ENCODE measurements at places on chromosomes 6 and 20.

DNA sequence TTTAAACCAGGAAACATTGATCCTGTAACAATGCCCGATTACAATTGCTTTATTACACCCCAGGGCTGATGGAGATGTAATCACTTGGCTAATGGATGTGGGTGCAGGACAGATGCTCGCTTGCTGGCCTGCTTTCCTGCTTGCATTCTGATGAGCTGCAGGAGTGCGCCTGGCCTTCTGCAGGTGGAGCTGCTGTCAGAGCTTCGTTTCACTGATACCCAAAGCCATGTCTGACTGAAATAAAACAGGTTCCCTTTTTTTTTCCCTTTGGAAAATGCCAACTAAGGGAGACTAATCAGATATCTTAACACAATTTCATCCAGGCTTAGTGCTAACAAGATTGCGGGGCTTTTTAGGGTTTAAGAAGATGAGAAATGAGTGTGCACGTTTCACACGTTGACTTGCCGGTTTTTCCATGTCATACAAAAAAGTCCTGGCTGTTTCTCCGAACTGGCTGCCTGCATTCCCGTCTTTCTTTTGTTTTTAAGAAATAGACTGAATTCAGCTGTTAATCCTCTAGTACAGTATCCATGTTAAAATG is 60.7 kb downstream of the VAPB start:
- no peak for DNase-seq

- DNase-seq = peak; percentile 25
Measured at GRCh38 chr20:5353624-5354496, 37.1 kb upstream of the PROKR2 start.

GRCh38 chr6:35718911-35719381 is 17.9 kb upstream of the ARMC12 start:
- no peak for DNase-seq

DNA sequence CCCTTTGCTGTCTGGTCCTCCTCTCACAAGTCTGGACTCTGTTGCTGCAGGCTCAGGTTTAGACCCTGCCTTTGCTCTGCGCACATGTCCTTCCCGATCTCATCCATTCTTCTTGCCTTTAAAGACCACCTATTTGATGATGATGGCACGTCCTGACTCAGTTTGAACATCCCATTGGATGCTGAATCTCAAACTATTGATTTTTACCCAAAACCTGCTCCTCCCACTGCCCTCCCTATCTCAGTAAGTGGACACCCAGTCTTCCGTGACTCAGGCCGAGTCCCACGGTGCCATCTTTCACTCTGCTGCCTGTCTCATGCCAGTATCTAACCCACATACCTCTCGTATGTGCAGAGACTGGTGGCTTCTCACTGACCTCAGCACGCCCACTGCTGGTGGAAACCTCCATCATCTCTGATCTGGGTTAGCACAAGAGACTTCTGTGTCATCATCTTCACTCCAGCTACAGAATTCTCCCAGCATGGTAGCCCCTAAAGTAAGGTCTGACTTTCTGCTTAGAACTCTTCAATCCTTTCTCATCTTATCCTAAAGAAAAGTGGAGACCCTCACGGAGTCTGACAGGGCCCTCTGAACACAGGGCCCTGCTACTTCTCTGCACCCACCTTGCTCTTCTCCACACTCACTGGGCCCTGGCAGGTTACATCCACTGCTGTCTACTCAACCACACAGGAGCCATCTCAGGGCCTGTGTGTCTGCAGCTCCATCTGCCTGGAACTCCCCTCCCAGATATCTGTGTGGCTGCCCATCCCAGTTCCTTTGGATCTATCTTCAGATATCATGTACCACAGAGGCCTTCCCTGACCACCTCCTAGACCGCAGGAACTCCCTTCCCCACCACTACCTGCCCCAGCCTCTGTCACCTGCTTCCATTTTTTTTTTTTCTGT is 387.1 kb upstream of the AGPAT4 start:
- no peak for DNase-seq

GRCh38 chr20:58790454-58790853 is 60.2 kb downstream of the GNAS-AS1 start:
- no peak for DNase-seq

DNA sequence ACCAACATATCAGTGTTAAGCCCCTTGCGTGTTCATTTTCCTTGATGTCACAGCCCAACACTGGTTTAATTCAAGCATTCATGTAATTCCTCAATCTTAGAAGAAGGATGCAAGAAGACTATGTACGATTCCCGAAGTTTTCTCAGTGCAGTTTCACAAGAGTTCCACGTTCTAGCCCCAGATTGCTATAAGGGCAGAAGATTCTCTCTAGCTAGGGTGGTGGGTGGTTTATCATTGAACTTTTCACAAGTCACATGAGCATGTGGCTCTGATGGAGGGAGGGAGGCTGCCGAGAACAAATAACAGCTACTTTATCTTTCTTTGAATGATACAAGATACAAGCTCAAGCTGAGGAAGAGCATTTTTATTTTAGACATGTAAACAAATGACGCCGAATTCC is 71.9 kb upstream of the NHSL1 start:
- no peak for DNase-seq

GRCh38 chr6:53162606-53163005 is 14.0 kb upstream of the GCM1 start:
- no peak for DNase-seq

GRCh38 chr20:50563133-50563944 is 53.2 kb downstream of the PTPN1 start:
- no peak for DNase-seq

DNA sequence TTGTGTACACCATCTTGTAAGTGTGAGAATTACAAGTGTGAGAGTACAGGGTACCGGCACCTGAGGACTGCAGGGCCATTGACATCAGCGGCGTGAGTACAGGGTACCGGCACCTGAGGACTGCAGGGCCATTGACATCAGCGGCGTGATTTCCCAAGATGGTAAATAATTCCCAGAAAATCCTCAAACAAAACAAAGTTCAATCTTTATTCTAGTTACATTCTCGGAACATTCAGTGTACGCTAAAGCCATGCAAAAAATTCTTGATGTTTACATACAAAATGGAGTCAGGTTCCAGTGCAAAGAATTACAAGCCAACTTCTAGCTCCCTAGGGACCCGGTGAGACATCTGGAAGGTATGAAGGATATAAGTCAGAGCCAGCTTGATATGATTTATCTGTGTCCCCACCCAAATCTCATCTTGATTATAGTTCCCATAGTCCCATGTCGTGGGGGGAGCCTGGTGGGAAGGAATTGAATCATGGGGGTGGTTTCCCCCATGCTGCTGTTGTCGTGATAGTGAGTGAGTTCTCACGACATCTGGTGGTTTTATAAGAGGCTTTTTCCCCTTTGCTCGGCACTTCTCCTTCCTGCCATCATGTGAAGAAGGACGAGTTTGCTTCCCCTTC is 172.7 kb downstream of the TTLL2 start:
- DNase-seq = no peak

- no peak for DNase-seq
Measured at GRCh38 chr20:40245829-40246228, 443.2 kb downstream of the MAFB start.

GRCh38 chr6:47992809-47993208 is 118.2 kb downstream of the PTCHD4 start:
- DNase-seq = no peak

DNA sequence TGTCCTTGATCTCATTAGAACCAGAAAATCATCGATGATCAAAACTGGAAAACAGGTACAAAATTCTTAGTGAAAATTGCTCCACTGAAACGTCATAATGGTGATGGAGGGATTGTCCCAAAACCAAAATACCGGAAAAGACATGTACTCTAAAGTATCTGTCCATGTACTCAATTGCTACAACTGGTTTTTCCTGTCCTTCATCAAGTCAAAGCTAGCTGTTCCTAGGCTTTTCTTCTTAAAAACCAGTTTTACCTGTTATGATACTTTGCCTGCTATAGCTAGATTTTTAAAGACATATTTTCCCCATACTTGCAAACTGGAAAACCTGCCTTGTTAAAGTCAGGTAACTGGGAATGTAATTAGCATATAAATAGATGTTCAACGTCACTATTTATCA is 50.5 kb upstream of the LRRC1 start:
- no peak for DNase-seq

DNA sequence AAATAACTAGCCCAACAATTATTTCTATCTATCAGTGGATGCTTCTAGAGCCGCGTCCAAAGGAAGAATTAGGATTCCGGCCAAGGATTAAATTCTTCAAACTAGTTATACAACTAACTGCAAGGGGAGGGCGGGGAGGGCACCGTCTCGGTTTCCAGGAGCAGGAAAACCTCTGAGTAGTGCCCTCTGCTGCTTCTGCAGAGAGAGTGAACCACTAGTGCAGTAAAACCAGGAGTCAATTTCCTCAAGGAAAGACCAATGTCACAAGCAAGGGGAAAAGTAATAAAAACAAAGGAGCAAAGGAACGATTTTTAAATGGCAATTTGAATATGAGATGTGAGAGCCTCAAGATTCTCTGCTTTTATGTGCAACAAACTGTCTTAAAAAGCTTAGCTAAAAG is 16.5 kb upstream of the UBE2J1 start:
- no peak for DNase-seq

GRCh38 chr6:26195924-26196845 is 109.0 kb downstream of the HFE start:
- no peak for DNase-seq

GRCh38 chr6:66838764-66839163 is 1131.7 kb upstream of the EYS start:
- no peak for DNase-seq

DNA sequence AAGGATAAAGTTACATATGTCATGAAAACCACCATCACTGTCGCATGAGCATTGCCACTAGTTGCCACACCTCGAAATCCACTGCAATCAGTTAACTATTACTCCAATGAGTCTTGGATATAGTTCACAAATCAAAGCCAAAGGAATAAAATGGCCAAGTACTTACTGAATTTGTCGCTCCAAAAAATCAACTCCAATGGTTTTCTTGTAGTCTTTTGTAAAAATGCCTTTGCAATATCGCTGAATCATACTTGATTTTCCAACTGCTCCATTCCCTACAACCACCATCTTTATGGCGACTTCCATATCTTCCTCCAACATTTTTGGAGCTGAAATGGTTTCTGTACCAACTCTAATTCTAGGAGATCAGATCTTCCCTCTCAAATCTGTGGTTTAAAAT is 12.0 kb downstream of the RAB23 start:
- DNase-seq = no peak

- no peak for DNase-seq
Measured at GRCh38 chr20:1897541-1897940, 2.3 kb downstream of the SIRPA start.

GRCh38 chr6:396126-396520 is 4.6 kb downstream of the IRF4 start:
- DNase-seq = no peak

DNA sequence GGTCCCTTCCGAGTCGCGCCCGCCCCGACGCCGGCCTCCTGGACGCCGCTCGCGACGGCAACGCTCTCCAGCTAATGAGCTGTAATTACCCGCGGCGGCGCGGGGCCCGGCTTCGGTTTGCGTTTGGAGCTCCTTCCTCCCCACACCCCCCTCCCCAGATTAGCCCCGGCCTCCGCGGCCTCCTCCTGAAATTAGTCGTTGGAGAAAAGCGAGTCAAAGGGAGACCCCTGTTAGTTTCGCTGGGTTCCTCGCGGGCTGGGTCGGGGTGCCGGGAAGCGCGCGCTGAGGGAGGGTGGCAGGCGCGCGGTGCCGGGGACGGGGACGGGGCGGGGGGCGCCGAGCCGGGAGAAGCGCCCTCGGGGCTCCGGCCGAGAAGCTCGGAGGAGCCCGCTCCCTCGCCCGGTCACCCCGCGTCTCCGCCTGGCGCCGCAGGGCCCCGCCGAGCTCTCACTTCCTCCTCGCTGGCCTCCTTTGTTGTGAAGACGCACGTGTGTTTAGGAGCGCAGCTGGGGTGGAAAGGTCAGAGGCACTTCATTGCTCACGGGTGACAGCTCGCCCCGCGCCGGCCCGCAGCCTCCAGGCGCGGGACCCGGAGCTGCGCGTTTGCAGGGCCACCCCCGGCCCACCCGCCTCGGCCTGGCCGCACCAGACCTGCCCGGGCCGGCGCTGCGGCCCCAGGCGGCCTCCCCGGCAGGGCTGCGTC is 4.9 kb downstream of the FOXC1 start:
- DNase-seq = no peak

DNA sequence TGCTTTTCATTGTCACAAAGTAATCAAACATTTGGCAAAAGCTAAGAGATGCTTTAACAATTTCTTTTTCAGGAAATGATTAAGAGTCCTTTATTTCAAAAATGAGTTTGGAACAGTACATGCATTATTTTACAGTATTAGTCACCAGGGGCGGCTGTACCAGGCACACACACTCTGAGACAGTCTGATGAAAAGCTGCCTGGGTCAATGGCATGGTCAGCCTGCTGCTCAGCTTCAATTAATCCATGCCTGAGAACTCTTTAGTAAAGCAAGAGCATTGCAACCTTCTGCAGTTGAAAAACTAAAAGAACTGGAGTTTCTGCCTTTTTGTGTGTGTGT is 105.5 kb downstream of the TULP4 start:
- no peak for DNase-seq

DNA sequence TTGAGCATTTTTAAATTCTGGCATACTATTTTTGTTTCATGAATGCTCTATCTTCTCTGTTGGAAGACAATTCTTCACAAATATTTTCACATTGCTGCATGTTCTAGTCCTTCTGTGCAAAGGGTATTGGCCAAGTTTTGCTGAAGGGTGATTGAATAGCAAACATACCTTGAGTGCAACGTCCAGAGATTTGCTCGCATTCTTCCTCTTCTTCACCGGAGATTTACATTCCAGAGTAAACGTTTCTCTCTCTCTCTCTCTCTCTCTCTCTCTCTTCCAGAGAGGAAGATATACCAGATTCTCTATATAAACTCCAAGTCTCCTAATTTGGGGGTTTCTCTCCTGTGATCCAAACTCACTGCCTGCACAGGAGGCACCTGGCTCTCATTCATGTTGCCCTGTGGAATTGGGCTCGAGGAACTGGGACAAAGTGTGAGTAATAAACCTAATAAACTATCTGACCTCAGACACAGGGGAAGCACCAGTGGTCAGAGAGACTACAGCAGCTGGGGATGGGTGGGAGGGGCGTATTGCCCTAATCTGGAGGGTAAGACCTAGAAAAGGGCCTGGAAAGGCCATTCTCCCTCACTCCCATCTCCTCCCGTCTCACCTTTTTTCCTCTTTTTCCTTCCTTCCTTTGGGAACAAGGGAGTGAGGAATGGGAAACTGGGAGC is 1.1 kb upstream of the TREML1 start:
- no peak for DNase-seq

GRCh38 chr6:108746836-108747575 is 101.2 kb upstream of the ARMC2 start:
- DNase-seq = no peak

GRCh38 chr6:8108031-8108660 is 5.8 kb upstream of the EEF1E1 start:
- DNase-seq = peak; percentile 88
